Tracheal epithelial cell (primary cell): ENCODE measurements at places on chromosomes 12 and 14. TPM values are rescaled to one million over a fixed set of nuclear protein-coding genes. Genes with fewer than 3 reads are reported as not detected.

Gene GALNT8
- not detected in 2 replicates for total RNA-seq

Gene RIMBP2
- total RNA-seq, result under 0.01 TPM in 1 of 2 replicates, not detected in the other

Gene MYO1H
- total RNA-seq, result not detected in 2 replicates

Gene ANKRD33
- not detected in 2 replicates for total RNA-seq

Gene VWF
- 1.1 and 2.2 TPM in 2 replicates for total RNA-seq

Gene CCDC175
- total RNA-seq, result not detected in 2 replicates

Gene SRRM4
- not detected in 2 replicates for total RNA-seq

Gene ADAMTS20
- not detected in 2 replicates for total RNA-seq

Gene KCNK10
- total RNA-seq, result not detected in 2 replicates

Gene OR4Q3
- not detected in 2 replicates for total RNA-seq

Gene KRT78
- 1.3 and 1.7 TPM in 2 replicates for total RNA-seq

Gene APPL2
- total RNA-seq, result 31.6 and 37.3 TPM in 2 replicates

Gene TMCC3
- 7.2 and 24.3 TPM in 2 replicates for total RNA-seq

Gene A2ML1
- 45.1 and 95.9 TPM in 2 replicates for total RNA-seq

Gene DPF3
- 0.85 and 0.96 TPM in 2 replicates for total RNA-seq

Gene RAB21
- total RNA-seq, result 14.7 and 22.4 TPM in 2 replicates

Gene GALNT9
- not detected in 2 replicates for total RNA-seq

Gene LYSET
- total RNA-seq, result 10.9 and 17.8 TPM in 2 replicates

Gene PRB2
- total RNA-seq, result not detected in 2 replicates

Gene GPRC5A
- total RNA-seq, result 6.6 and 83.6 TPM in 2 replicates

Gene MTHFD1
- 33.0 and 40.2 TPM in 2 replicates for total RNA-seq

Gene NR4A1
- 0.72 and 2.8 TPM in 2 replicates for total RNA-seq

Gene RPGRIP1
- total RNA-seq, result not detected in 2 replicates

Gene KITLG
- 11.8 and 30.9 TPM in 2 replicates for total RNA-seq

Gene RAD51AP1
- 1.7 and 5.3 TPM in 2 replicates for total RNA-seq

Gene TMEM30B
- total RNA-seq, result 14.5 and 20.5 TPM in 2 replicates

Gene DPY19L2
- under 0.01 and 1.7 TPM in 2 replicates for total RNA-seq

Gene RNASE12
- total RNA-seq, result not detected in 2 replicates

Gene PMEL
- total RNA-seq, result 2.6 and 2.9 TPM in 2 replicates

Gene MAPK1IP1L
- 13.7 and 15.6 TPM in 2 replicates for total RNA-seq
